ENCODE measurements at places on chromosomes 6 and 20.

DNA sequence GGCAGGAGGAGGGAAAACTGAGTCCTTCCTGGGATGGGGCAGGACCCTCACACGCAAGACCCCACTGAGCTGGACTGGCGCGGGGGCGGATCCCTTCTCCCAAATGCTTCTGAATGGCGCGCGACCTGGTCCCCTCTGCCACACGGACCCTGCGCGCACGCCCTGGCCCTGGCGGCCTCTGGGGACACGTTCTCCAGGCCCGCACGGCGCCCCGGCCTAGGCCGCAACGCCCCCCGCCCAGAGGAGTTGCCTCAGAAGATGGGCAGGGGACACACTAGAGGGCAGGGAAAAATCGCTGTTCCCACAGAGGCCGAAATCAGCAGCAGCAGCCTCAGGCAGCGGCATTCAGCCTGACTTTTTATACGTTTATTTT lies 45.2 kb upstream of the OSTM1 start:
- DNase-seq, result no peak

GRCh38 chr6:109258129-109258528 lies 124.1 kb downstream of the CD164 start:
- DNase-seq, result no peak

- no peak for DNase-seq
These were observed 109.1 kb downstream of the C6orf58 start for GRCh38 chr6:127686084-127686483.

GRCh38 chr6:166533205-166533824 lies 53.2 kb downstream of the RAMACL start:
- DNase-seq, result no peak

DNA sequence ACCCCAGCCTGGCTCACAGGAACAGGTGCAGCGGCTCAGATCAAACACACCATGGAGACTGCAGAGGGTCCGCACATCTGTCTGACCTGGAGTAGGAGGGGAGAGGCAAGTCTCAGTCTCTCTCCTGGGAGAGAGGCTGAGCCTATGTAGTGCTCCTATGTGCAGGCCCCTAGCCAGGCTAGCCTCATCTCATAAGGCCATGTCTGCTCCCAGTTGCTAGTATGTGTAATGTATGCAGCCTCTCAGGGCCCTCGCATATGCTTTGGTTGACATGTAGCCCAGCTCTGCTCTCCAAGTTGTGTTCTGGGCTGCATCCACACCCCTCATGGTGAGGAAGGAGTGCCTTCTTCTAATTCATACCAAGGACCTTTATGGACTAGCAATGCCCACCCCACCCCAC lies 11.8 kb downstream of the TNXB start:
- DNase-seq, result no peak

- DNase-seq, result no peak
These were observed 66.6 kb downstream of the CDKAL1 start for GRCh38 chr6:20600831-20601230.

DNA sequence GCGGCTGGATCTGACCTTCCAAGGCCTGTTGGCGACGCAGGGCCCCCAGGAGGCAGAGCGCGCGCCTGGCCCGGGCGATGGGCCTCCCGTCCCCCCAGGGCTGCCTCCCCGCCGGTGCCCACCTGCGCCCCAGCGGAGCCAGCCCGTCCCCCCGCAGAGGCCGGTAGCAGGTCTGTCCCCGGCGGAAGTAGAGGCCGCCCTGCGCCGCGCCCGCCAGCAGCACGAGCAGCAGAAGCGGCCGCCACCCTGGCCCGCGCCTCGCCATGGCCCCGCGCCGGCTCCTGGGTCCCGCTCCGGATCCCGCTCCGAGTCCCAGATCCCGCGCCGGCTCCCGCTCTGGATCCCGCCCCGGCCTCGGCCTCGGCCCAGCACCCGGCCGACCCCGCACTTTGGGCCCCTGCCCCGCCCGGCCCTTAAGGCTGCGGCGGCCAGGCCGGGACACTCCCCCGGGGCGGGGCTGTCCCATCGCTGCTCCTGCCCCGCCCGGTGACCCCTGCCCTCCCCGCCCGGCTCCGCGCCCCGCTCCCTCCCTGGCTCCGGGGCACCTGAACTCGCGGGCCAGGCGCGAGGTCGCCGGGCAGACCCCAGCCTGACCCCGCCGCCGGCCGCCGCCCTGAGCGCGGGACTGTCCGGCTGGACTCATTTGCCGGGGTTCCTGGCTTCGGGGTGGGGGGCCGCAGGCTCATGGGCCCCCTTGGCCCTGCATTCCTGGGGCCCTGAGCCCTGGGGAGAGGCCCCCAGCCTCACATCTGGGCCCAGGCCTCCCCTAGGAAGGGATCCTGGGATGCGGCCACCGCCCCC lies at the start of gene CTSZ:
CTSZ (minus strand) TSS at position 391 of the 801 bp plus-strand sequence; CDS start at position 265, 126 bp downstream.
- DNase-seq, result peak; percentile 28

Measured in C1 segment of cervical spinal cord (tissue), 14 donors.